ENCODE measurements at places on chromosomes 7 and 10.

DNA sequence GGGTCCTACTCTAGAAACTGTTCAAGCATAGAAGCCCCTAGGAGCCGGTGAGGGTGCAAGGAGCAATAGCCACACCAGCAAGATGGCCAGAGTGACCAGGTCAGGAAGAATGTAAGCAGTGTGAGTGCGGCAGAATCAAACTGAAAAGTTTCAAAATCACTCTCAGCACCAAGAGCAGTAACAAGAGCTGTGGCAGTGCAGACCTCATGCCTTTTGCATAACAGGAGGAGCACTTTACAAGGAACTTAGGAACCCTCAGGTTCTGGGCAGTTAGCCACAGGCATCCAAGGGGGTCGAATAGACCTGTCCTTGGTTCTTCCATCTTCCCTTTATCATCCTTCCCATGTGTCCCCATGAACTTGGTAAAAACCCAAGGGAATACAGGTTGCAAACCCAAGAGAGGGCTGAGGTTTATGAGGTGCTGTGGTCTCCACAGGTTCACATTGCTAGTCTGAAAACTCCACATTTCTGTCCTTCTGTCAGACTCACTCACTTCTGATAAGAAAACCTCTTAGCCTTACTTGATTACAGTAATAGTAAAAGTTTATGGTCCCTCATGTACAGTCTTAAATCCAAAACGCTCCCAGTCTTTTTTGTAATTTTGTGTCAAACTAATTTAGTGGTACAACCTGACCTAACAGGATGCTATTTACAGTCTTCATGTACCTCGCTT lies 78.4 kb downstream of the PON1 start:
- no peak for DNase-seq

GRCh38 chr10:8033812-8034465 lies 20.5 kb upstream of the GATA3 start:
- DNase-seq: no peak

DNA sequence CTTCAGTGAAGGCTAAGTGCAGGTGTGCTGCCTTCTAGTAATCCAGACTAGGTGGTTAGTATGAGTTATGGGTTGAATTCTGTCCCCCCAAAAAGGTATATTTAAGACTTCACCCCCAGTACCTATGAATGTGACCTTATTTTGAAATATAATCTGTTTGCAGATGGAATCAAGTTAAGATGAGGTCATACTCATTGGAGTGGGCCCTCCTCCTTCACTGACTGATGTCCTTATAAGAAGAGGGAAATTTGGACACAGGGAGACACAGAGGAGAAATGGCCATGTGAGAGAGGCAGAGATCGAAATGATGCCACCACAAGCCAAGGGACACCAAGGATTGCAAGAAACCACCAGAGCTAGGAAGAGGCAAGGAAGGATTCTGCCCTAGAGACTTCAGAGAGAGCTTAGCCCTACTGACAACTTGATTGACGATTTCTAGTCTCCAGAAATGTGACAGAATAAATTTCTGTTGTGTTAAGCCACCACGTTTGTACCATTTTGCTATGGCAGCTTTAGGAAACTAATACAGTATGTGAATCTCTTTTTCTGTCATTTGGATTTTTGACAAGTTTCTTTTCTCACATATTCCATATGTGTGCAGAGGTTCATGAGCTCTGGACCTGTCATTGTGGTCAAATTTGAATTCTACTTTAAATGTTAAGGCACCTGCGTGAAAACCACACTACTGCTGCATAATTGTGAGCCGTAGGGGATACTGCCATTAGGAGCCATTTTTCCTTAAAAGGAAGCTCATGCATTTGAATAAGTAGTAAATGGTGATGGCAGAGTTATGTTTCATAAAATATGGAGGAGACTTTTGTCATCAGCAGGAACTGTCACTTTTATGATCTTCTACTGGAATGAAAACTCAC lies 2.6 kb upstream of the RPA3 start:
- DNase-seq: no peak

GRCh38 chr10:123150271-123150985 lies 2.5 kb downstream of the HMX2 start:
- no peak for DNase-seq

- DNase-seq: no peak
Measured at GRCh38 chr7:42661312-42661711, 250.6 kb downstream of the C7orf25 start.

DNA sequence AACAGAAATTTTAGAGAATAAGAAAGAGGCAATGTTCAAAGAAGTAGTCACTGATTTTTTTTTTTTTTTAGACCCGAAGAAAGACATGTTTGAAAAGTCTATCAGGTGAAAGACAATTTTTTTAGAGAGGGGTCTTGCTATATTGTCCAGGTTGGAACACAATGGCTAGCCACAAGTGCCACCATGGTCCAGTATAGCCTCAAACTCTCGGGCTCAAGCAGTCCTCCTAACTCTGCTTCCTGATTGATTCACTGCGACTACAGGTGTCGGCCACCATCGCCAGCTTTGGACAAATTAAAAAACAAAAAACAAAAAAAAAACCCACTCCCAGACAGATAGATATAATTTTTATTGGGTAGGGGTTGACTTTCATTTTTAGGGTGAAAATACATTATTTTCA lies 22.3 kb downstream of the FAM149B1 start:
- DNase-seq: no peak

DNA sequence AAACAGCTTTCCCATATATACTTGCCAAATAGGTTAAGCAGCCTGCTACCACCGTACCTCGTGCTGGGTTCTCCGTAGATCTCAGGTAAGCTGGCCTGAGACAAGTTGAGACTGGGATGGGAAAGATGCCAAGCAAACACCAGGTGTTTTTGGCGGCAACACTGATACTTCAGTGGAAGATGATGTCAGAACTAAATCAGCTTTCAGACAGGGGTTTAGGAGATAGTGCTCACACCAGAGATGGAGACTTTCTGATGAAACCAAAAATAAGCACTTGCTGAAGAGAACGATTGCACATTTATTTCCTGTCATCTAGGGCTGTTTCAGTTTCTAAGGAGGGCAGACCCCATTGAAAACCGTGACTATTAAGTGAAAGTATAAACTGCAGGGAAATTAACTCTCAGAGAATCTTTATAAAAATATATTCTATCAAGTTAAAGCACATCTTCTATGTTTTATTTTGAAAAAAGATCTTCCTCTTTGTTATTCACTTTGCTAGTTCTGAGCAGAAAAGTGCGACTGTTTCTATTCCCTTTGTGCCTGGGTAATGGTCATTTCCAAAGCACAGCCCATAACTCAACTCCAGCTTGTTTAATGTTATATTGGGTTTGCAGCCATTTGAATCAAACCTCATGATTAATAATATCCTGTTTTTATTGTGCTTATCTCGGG lies 149.9 kb downstream of the CPED1 start:
- no peak for DNase-seq

DNA sequence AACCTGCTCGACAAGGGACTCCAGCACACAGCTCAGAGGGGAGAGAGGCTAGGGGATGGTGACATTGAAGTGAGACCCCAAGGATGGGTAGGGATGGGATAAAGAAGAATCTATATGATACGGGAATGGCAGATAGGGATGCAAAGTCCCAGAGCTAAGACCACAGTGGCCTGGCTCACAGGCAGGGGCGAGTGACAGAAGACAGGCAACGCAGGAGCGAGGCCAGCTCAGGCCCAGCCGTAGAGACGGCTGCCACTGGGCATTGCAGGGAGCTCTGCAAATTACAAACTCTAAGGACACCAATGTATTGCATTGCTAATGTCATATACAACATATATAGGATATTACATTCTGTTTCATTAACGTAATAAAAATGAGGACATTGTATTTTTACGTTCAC lies 131.4 kb downstream of the TCERG1L start:
- no peak for DNase-seq

DNA sequence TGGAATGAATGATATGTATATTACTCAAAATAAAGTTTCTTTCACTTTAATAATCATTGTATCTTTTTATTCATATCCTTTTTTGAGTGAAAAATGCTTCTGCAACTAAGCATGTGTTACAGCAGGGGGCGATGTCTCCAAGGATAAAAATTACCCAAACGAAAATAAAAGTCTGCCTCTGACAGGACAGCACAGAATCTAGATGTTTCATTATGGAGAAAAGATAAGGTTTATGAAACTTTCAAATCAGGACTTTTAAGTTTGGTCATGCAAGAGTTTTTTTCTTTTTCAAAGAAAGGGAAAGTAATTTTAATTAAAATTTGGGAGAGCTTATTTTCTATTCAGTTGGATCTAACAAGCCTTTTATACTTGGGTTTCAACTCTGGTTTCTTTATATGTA lies 48.4 kb downstream of the TES start:
- DNase-seq: no peak

DNA sequence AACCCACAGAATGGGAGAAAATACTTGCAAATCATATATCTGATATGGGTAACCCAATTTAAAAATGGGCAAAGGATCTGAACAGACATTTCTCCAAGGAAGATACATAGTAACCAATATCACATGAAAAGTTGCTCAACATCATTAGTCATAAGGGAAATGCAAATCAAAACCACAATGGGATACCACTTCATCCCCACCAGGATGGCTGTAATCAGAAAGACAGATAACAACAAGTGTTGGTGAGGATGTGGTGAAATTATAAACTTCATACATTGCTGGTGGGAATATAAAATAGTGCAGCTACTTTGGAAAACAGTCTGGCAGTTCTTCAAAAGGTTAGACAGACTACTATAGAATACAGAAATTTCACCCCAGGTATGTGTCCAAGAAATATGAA lies 19.3 kb downstream of the AOC1 start:
- DNase-seq: no peak

- no peak for DNase-seq
Measured at GRCh38 chr10:131870831-131871672, 29.8 kb upstream of the PPP2R2D start.

- DNase-seq: no peak
Measured at GRCh38 chr7:129262324-129262723, 37.5 kb downstream of the AHCYL2 start.

GRCh38 chr7:5769571-5769970 lies 11.9 kb downstream of the RNF216 start:
- no peak for DNase-seq

DNA sequence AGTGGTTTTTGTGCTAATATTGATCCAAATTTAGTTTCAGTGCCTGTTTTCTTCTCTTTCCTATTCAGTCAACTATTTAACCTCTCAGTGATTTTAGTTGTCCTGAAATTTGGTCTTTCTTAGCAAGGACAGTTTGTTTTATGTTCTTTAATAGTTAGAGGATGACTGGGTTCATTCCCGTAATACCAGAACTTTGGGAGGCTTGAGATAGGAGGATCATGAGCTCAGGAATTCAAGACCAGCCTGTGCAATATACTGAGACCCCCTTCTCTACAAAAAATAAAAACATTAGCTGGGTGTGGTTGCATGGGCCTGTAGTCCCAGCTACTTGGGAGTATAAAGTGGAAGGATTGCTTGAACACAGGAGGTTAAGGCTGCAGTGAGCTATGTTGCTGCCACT lies 148.3 kb downstream of the EXOC4 start:
- DNase-seq: no peak

GRCh38 chr7:490461-491291 lies 29.0 kb downstream of the PDGFA start:
- no peak for DNase-seq

DNA sequence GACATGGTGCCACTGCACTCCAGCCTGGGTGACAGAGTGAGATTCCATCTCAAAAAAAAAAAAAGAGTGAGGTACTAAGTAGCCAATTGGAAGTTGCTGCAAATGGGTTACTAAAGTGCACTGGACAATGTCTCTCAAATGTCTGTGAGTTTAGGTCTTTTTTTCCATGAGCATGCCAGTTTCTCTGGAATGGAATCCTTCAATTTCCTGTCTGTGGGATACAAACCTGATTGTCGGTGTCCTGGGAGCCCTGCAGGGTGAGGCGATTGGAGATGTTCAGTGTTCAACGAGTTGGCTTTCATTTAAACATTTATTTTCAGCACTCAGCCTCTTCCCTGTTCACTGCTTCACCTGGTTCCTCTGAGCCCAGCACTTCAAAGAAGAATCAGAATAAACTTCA lies 5.3 kb upstream of the CALD1 start:
- DNase-seq: no peak

DNA sequence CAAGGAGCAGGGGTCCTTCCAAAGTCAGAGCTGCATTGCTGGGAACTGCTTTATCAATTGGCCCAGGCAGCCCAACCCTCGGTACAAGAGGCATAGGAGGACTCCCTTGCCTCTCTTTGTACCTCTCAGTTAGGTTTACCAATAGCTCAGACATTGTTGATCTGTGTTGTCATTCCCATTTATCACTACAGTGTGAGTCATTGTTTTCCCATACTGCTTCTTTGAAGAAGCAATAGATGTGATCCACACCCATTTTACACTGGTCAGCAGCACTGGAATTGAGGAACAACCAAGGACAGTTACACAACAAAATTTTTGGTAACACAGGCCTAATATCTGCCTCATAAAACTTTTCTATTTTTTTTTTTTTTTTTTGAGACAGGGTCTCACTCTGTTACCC lies 307.2 kb downstream of the SNX13 start:
- DNase-seq: no peak

- no peak for DNase-seq
Measured at GRCh38 chr7:16592395-16592794, 53.2 kb downstream of the ANKMY2 start.

DNA sequence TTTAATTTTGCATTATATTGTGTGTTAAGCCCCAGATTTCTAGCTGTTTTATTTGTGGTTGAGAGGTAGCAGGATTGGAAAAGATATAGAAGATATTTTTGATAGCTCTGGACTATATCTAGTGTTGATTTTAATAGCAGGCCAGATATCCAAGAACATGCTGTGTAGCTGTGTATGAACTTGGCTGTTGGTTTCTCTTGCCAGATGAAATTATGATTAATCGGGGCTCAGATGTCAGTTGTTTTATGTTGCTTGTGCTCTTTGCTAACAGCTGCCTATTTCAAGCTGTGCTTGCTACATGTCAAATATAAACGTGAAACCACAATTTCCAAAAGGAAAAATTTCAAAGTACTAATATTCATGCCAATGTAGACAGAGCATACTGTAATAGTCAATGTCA lies 141.1 kb downstream of the GRM3 start:
- no peak for DNase-seq
